ENCODE measurements at places on chromosomes 1 and 21.

DNA sequence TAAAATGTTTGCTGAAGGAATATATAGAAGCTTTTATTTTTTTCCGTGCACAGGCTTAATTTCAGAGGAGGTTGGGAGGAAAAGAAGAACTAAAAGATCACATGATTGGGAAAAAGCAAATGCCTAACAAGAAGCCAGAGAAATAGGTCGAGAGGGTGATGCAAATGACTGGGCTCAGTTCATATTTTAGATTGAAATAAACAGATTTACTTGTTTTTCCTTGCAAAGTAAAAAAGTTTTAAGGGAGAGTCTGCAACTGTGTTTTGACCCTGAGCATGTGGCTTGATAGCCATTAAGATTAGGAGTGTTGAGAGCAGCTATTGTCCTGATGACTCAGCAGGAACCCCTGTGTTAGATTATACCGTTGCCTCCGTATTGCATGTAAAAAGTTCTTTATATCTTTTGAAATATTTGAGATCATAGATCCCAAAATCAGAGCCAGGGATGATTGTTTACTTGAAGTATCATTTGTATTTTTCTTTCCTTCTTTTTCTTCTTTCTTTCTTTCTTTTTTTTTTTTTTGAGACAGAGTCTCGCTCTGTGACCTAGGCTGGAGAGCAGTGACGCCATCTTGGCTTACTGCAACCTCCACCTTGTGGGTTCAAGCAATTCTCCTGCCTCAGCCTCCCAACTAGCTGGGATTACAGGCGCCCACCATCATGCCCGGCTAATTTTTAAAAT is 20.2 kb downstream of the CLIC4 start:
- no peak for DNase-seq

- no peak for DNase-seq
These were observed at the start of gene SEMA4A for GRCh38 chr1:156153362-156153761. Gene SEMA4A, plus strand, starts transcription at chr1:156153585. Its CDS starts 994 bp downstream, at chr1:156154579.

GRCh38 chr1:194184974-194185373 is 998.6 kb upstream of the B3GALT2 start:
- no peak for DNase-seq

DNA sequence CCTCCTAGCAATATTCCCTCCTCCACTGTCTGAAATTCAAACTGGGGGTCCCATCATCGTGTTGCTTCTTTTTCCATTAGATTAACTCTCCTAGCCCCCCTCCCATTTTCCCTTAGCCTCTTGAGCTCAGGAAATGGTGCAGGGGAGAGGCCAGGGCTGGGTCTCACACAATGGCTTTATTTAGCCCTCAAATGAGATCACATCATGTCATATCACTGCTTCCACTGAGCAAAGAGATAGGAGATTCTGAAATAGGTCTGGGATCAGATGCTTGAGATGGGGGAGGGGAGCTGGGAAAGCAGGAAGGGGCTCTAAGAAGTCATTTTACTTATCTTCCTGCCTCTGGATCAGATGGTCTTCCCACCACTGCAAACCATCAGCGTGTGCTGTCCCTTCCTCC is 17.8 kb upstream of the ARHGEF2 start:
- DNase-seq, result no peak

GRCh38 chr1:17156108-17156507 is 36.9 kb upstream of the PADI2 start:
- no peak for DNase-seq

GRCh38 chr1:38044221-38045215 is 2.1 kb downstream of the POU3F1 start:
- DNase-seq, result no peak

DNA sequence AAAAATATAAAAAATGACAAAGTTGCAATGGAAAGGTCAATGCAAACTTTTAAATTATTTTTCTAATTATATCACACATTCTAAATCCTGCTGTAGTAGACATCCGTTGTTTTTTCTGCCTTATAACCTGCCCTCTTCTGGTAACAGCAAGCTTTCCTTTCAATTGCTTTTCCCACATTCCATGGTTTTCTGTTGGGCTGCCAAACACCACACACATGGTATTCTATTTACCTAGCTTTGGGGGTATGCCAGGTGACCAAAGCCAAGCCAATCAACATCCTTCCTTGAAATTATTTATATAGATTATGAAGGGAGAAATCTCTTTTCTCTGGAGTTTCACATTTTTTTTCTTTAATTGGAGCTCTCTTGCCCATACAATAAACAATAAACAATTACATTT is 3.4 kb upstream of the LAMC1 start:
- DNase-seq, result no peak

GRCh38 chr21:46116776-46117585 is 19.1 kb downstream of the COL6A2 start:
- peak; percentile 8 for DNase-seq

GRCh38 chr21:20306836-20307235 is 691.4 kb upstream of the NCAM2 start:
- DNase-seq, result no peak

GRCh38 chr21:31078796-31079195 is 40.5 kb upstream of the KRTAP19-8 start:
- DNase-seq, result no peak

DNA sequence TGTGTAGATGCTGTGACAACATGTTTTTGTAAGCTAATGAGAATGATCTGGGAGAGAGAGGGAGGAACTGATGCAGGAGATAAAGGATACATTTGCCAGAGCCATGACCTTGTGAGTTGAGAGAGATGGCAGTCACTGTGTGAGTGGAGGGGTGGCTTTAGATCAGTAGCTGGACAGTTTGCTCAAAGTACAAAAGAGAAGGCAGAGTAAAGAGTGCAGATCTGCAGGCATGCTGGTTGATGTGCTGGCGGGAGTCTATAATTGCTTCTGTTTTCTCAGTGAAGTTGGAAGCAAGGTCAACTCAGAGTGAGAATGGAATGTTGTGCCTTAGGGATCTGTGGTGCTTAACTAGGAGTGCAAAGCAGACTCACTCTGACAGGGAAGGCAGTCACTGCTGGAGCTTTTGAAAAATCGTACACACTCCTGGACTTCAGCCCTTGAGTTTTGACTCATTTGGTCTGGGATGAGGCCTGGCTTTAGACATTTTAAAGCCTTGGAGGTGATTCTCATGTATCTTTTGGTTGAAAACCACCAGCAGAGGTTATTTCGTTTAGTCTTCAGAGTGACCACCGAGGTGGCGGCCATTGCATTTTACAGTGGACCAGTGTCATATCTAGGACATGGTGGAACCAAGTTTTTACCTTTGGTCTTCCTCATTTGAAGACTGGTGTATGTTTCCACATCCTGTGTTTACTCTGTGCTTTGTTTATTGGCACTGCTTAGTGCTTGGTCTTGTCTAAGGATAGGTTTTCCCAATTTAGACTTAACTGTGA is 49.6 kb downstream of the MTR start:
- no peak for DNase-seq

- no peak for DNase-seq
These were observed 14.0 kb downstream of the ZNF496 start for GRCh38 chr1:247317702-247318101.

DNA sequence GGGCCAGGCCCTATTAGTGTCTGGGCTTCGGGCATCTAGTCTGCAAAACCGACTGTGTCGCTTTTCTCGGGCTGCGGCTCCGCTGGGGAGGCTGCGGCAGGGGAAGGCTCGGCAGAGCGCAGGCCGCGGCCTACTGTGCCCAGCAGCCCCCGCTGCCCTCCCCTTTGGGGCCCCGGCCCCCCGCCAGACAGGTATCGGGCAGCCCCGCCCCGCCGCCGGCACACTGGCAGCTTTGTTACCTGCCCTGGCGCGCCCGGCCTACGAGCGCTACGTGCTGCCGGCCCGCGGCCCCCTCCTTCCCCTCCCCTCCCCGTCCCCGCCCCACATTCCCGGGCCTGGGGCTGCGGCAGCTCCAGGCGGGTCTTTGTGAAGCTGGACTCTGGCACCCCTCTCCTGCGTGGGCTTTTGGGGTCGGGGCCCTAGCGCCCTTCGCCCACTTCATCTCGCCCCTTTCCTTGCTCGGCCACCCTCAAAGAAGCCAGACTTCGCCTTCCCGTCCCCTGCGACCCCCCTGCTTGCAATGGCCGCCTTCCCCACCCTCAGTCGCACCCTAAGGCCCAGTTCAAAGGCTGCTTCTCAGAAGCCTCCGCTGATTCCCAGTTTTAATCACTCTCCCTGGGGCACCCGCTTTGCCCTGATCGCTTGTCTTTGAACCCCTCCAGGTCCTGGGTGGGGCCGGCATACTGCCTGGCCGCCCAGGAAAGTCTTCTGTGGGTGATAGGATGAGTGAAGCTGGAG is 48.9 kb upstream of the SLC2A1 start:
- peak; percentile 69 for DNase-seq

- DNase-seq, result no peak
These were observed 32.1 kb downstream of the HMGB4 start for GRCh38 chr1:33895976-33896375.

DNA sequence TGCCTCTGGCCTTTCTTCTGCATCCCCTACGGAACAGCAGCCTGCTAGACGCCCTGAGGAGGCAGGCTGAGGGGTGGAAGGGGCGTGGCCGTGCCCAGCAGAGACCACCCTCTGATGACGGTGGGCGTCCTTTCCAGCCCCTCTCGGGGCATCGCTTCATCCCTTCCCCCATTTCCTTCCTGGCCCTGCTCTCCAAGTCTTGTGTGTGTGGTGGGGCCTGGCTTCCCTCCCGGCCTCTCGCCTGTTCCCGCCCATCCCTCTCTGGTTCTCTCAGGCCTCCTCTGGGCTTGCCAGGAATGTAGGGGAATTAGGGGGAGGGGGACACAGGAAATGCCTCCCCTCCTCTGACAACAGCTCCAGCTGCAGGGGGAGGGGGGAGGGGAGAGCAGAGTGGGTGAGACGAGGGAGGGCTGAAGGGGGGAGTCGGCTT is 51.1 kb downstream of the SKI start:
- no peak for DNase-seq

- DNase-seq, result no peak
These were observed 49.2 kb downstream of the ALG14 start for GRCh38 chr1:95023399-95024043.

GRCh38 chr1:162169031-162169790 is 99.7 kb downstream of the NOS1AP start:
- DNase-seq, result no peak

- DNase-seq, result no peak
These were observed 120.0 kb downstream of the TGFBR3 start for GRCh38 chr1:91765880-91766443.

GRCh38 chr1:246790364-246790763 is 66.2 kb downstream of the SCCPDH start:
- DNase-seq, result no peak

DNA sequence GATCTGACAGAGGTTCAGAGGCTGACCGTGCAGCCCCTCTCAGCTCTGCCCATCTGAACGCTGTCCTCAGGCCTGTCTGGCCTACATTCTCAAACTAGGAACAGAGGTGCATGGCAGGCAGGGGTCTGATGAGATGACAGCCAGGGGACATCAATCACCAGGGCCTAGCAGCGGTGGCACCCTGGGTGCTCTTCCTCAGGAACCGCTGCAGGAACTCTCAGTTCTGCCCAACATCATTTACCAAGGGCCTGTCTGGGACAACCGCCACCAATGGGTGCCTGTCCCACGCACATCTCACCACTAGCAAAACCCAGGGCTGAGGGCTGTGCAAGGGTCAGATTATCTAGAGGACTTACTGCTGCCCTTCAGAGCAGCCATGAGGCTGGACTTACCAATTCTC is 245.7 kb downstream of the TOMM20 start:
- DNase-seq, result no peak

DNA sequence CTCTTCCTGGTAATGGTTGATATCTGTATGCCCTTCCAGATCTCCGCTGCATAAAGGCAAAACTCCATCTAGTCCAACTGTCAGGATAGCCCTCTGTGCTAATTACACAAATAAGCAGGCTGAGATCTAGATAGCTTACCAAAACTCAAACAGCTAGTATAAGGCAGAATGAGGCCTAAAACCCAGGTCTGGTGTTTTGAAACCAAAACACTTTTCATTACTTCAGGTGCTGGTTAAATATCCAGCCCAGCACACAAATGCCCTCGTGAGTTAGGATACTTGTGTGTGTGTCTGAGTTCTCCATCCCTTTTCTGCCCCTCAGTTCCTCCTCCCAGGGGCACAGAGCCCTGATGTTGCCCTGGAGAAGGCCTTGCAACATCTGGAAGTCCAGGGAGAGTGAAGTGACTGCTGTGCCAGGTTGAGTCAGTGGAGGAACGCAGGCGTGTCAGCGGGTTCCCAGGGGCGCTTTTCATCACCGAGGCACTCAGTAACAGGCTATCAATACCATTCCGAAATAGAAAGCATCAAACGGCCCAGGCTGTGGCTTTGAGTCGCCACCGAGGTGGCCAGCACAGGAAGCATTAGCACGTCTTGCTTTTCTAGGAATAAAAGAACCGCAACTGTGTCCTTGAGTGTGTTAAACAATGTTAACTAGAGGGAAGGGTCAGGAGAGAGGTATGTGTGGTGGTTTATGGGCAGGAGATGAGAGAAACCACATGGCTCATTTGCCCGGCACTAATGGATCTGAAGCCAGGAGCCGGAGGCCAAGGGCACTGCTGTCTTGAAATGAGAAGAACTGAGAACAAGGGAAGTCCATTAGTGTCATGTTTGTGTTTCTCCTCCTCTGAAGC is 90.7 kb upstream of the WLS start:
- DNase-seq, result no peak

GRCh38 chr1:17946434-17946833 is 161.2 kb upstream of the IGSF21 start:
- DNase-seq, result no peak

DNA sequence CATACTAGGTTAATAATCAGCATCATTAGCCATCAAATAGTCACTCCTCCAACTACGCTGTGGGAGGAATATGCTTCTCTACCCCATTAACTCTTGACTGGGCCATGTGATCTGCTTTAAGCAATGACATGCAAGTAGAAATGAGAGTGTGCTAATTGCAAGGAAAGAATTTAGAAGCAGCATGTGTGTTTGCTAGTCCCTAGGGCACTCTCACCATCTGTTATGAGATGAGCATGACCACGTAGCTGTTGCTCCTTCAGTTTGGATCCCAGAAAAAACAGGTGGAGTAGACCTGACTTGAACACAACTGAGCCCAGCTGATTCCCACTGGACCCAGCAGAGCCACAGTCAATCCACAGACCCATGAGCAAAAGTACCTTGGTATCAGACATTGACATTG is 19.7 kb upstream of the RGS7 start:
- no peak for DNase-seq

DNA sequence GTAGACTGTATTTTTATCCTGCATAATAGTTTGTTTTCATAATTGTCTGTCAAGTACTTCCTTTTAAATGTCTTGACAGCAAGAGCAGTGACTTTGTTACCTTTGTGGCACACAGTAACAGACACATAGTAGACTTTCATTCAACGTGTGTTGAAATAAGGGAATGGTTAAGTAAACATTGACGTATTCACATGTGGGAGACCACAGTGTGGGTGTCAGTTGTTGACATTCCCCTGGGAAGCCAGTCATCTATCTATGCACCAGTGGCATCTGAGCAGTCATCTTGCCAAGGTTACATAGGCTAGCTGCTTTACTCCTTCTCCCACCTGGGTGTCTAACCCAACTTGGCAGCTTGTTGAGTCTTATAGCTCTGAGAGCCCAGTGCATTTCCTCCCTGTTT is 1.4 kb upstream of the NUP133 start:
- DNase-seq, result no peak
